ENCODE measurements at places on chromosomes 16 and 17. TPM values are rescaled to one million over a fixed set of nuclear protein-coding genes. Genes with fewer than 3 reads are reported as not detected.
A peak's percentile ranks its signal among the peaks of the same experiment; 100 is the strongest.

DNA sequence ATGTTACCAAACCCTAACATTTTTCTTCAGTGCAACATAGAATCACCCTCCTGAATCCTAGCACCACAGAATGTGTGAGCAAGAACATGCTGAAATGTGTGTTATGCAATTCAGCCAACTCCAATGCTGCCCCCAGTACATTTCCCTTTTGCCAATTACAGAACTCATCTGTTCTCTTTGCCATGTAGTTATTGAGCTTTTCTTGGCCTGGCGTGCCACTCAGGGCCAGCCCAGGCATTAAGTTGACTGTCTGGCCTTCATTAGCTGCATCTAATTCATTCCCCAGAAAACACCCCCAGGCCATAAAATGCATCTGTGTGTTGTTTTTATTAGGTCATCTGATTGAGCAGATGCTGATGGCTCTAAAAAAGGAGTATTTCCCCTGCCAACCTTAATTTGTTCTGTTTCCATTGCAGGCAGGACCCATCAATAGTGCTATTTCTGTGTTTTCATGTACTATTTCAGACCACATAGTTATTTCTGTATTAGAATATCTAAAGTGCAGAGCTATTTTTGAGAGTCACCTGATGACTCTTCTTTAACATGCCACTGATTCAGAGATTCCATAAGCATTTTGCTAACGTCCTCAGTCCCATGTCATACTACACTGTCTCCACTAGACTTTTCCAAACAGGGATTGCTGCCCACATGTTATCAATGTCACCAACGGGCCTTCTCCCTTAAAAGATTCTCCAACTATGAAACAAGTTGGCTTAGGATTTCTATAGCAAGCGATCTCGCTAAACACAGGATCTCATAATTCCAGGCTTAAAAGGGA lies 969.7 kb downstream of the CDH11 start:
- no peaks in the 10 kb centered on the region for H3K27me3 ChIP-seq
- H3K4me3 ChIP-seq: no peak overlapping the region
- no peak for DNase-seq
- H3K4me1 ChIP-seq: no peaks in the 10 kb centered on the region
- no peaks in the 10 kb centered on the region for H3K36me3 ChIP-seq

DNA sequence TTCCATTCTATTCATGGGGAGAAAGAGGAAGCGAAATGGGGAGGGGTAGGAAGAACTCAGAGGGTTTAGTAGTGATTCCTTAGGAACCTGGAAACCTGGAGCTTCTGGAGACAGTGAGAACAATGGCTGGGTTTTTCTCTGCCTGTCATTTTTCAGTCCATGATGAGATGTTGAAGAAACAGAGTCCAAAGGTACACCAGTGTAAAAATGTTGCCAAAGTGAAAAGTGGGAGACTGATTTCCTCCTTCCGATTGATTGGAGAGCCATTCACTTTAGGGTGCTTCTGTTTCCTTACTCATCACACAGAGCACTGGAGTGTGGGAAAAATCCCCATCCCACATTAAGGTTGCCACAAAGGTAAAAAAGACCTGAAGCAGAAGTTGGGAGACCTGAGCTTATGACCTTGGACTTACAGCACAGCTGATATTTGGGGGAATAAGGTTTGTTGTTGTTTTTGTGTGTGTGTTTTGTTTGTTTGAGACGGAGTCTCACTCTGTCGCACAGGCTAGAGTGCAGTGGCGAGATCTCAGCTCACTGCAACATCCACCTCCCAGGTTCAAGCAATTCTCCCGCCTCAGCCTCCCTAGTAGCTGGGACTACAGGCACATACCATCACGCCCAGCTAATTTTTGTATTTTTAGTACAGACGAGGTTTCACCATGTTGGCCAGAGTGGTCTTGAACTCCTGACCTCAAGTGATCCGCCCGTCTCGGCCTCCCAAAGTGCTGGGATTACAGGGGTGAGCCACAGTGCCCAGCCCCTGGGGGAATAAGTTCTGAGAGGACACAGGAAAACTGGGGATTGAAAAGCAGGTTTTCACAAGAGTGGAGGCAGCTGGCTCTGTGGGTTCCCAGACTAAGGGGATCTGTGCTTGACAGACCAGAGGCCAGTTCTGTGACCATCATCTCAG lies 1.4 kb upstream of the DHX8 start:
- H3K4me3 ChIP-seq: no peak overlapping the region
- no peak overlapping the region for H3K27ac ChIP-seq
- H3K36me3 ChIP-seq: no peaks in the 10 kb centered on the region
- peak; percentile 41 for DNase-seq
- peaks cover 11% of the 10 kb centered on the region for H3K4me1 ChIP-seq

DNA sequence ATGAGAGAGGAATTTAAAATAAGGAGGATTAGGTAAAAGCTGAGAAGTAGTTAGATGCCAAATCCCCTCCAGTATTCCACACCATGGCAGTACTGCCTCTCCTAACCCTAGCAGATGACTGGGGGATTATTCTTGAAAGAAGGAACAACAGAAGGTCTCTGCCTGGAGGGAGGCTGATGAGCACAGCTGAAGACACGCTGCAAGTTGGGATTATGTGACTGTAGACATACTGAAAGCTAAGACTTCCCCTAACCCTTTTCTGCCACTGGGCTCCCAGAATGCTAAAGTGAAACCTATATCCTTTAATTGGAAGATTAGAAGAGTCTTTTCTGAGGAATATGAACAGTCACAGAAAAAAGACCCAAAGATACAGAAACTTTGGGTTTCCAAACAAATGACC lies 27.7 kb upstream of the SLC46A1 start:
- H3K27me3 ChIP-seq: no peaks in the 10 kb centered on the region
- no peak overlapping the region for H3K4me3 ChIP-seq
- no peaks in the 10 kb centered on the region for H3K36me3 ChIP-seq

Gene EVI2A
- total RNA-seq: 1.6 TPM

Gene UMOD
- not detected for total RNA-seq
